ENCODE measurements at places on chromosomes 7 and 10.

DNA sequence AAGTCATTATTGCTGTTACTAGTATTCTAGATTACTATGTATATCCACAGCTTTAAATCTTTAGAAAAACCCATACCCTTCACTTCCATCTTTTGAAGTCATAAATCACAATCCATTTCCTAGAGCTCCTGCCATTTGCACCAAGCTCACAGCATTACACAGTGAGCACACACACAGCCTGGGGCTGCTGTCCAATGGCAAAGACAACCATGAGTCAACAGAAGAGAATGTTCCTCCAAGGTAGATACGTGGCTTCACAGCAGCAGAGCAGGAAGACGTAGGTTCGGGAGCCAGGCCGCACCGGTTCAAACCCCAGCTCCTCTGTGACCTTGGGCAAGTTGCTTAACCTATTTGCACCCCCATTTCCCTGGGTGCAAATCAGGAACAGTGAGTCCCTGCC, 234.6 kb downstream of the DIP2C start:
- DNase-seq: no peak

DNA sequence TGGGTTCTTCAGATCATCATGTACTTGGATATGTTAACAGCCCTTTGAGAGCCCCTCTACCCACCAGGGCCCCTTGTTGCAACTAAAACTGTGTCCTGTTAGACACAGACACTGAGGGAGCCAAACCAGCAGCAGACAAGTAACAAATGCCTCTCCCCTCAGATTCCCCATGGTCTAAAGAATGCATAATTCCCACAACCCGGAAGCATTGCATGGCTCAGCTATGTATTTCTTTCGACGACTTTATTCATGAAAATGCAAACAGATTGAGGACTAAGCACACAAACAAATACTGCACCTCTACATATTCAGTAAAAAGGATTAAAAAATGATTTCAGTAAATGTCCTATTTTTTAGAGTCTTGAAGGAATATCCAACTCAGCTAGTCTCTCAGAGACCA, 70.1 kb upstream of the HECW1 start:
- no peak for DNase-seq

GRCh38 chr7:12751764-12752163, 64.3 kb downstream of the ARL4A start:
- no peak for DNase-seq

DNA sequence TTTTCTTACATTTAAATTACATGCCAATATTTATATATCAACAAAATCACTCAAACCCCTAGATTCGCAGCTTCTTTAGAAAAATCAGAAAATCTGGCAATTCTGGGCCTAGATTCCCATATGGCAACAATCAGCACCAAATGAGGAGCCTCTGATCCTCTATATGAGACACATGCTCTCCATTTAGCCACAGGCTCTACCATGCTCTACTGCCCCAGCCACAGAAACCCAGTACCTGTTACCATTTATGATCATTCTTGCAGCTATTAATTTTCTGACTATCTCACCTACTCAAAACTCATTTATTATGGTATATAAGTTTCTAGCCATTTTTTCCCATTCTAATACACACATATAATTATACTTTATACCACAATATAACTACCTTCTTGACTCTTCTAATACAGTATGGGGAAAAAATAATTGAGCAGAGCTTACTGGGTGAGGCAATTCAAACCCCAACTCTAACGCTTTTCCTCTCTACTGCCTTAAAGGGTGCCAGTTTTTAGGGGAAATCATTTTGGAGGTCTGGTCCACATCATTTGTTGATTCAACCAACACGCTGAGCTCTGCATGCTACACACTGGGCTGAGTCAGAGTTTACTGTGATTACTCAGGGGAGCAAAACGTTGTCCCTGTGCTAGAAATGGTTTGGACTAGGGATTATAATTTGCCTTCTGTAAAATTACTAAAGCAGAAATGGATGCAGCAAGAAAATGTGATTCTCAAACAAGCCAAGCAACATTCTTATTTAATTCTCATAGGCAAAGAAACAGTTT, 11.6 kb downstream of the PDLIM1 start:
- DNase-seq: no peak

DNA sequence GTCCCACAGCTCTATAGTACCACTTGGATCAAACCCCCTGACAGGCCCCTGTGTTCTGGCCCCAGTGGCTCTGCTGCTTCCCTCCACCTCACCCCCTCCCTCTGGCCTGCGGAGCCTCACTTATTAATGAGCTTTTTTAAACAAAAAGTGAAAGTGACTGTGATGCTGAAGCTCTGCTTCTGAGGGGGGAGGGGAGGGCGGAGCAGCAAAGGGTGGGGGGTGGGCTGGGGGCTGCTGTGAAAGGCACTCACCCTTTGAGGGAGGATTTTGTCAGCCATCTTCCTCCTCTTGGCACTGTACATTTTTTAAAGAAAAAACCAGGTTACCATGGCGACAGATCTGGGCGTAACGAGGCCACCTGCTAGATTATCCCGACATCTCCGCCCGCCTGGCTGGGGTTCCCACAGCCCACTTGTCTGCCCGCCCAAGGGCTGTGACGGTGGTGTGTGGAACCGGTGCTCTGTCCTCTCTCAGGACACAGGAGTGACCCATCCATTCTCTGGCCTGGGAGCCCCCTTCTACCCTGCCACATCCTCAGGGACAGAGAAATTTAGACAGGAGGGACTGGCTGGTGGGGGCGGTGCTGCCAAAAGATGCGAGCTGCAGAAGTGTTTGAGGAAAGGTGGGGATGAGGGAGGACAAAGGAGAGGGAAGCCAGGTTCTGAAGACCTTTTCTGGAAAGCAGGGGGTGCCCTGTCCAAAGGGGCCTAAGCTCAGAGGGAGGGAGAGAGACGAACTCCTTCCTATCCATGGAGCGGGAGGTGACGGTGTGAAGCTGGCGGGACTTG, 4.9 kb downstream of the SMARCD3 start:
- DNase-seq: peak; percentile 60

DNA sequence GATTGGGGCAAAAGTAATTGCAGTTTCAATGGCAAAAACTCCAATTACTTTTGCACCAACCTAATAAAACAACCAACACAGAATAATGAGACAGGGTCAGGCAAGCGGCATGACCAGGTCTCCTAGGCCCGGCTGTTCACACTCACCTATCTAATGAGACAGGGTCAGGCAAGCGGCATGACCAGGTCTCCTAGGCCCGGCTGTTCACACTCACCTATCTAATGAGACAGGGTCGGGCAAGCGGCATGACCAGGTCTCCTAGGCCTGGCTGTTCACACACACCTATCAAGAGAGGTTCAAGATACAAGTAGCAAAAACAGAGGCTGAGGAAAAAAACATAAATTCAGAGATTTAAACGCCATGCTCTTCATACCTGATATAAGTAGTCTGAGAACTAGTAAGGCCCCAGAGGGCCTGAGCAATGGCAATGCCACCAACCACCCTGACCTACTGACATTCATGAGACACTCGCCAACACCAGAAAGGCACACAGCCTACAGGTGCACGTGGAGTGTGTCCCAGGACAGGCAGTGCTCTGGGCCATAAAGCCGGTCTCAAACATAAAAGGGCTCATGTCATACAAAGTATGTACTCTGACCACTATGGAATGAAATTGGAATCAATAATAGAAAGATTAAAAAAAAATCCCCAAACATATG, 40.6 kb upstream of the NCAPG2 start:
- no peak for DNase-seq

GRCh38 chr10:15112657-15113056, 15.5 kb downstream of the RPP38 start:
- DNase-seq: no peak

DNA sequence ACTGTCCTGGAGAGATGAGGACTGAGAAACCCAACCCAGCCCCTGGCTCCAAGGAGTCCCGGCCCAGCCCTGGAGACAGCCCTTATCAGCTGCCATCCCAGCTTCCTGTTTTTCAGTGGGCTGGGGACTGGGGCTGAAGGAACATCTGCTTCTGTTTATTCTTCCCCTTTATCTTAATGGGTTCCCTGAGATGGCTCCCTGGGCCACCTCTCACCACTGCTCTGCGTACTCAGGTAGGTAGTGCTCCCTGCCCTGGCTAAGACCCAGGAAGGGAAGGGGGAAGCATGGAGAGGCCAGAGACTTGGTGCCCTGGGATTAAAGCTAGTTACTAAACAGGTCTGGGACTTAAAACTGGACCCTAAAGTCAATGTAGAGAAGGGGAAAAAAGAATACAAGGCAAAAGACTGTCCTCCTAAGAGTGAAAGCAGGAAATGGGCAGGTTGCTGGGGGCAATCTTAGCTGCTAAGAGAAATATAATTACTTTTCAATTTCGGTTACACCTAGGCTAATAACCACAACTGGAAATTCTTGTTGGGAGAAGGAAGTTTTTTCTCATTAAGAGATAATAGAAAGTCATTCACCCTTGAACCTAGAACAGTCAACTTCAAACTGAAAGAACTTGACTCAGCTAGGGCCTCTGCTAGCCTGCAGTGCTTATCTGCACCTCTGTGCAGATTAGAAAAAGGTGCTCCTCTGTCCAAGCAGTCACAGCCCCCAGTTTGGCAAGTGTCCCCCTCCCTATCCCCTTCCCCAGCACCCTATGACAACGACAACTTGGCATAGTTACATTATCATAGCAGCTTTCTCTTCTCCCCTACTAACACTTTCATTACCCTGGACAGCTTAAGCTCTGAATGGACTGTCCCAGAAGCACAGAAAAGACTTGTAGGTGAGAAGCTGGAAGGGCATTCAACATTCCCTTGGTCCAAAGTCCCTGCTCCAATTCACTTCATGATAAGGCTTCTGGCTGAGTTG, 65.6 kb upstream of the KDM7A start:
- DNase-seq: no peak

DNA sequence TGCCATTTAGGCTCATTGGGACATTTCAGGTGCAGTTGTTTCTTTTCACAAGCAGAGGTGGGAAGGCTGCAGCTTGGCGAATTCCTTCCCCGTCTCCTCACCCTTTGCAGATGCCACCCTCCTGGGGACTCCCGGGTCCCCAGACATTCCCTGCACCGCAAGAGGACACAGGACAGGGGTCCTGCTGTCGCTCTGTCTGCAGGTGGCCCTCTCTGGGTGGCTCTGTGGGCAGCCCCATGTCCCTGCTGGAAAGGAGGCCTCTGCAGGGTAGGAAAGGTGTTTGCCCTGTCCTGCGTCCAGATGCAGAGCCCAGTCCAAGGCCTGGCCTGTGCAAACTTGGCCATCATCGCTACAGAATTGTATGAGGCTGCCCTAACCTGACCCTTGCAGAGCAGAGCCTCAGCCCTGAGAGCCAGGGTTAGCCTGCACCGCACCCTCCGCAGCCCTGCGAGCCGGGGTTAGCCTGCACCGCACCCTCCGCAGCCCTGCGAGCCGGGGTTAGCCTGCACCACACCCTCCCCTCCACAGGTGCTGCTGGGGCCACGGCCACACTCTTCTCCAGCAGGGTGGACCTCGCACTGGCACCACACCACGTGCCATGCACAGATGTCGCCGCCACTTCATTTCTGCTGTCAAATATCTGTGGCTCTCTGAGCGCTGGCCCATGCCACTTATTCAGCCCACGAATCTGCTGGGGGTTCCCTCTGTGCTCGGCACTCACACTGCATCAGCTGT, 61.0 kb downstream of the CFAP46 start:
- no peak for DNase-seq

GRCh38 chr10:21452203-21452602, 73.3 kb downstream of the SKIDA1 start:
- no peak for DNase-seq

DNA sequence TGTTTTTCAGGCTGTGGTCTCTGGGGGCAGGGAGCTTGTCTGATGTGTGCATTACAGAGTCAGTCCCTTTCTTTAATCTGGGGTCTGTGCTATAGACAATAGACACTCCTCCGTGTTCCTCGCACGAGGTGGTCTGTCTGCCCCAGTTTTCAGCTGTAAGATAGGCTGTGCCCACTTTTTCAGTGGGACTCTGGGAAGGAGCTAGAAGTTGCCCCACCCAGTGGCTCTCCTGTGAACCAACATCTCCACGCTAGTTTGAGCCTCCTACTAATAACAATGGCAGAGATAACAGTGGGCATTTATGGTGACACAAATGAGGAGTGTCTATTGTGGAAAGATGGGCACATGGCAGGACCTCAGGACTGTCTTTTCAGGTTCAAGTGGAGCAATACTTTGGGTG, 44.0 kb downstream of the ADRB1 start:
- DNase-seq: no peak

- DNase-seq: peak; percentile 23
Measured at GRCh38 chr7:103988468-103989199, 824 bp downstream of the RELN start.

DNA sequence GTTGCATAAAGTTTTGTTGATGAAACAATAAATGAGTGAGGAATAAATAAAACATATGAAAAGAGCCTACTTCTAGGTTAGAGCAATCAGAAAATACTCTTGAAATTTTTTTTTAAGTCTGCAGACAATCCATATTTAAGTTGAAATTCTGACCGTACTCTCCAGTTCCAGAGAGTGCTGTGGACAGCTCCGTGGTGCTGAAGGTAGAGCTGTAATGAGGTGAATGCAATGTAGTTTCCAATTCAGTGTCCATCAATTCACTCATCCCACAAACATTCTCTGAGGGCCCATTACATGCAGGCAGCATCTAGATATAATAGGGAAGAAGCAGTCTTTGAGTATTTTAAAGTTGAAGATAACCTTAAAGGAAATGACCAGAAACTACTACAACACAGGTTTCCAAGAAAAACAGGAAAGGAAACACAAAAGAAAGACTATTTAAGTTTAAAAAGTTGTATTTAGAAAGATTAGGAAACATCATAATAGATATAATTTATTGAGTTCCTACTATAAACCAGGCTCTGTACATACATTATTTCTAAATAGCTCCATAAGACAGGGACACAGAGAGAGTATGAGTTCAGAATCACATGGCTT, 44.0 kb upstream of the CRTAC1 start:
- no peak for DNase-seq

GRCh38 chr7:134502463-134503371, 24.6 kb upstream of the AKR1B10 start:
- DNase-seq: no peak

- no peak for DNase-seq
Measured at GRCh38 chr7:158887594-158887993, 31.2 kb downstream of the DYNC2I1 start.

- no peak for DNase-seq
Measured at GRCh38 chr10:120630266-120630665, 173.2 kb downstream of the PLPP4 start.

- no peak for DNase-seq
Measured at GRCh38 chr7:142939226-142939910, at the start of gene LLCFC1. TSS of gene LLCFC1 (plus strand) at chr7:142939484. CDS start at chr7:142939622, 138 bp downstream.

- DNase-seq: no peak
Measured at GRCh38 chr10:132855889-132856288, 69.9 kb upstream of the NKX6-2 start.
